Right lobe of liver (tissue), 6 donors: ENCODE measurements at places on chromosomes 12 and 14. TPM values are rescaled to one million over a fixed set of nuclear protein-coding genes. Genes with fewer than 3 reads are reported as not detected.
A peak's percentile ranks its signal among the peaks of the same experiment; 100 is the strongest.

The GLT8D2 gene
- 0.86 TPM for total RNA-seq

DNA sequence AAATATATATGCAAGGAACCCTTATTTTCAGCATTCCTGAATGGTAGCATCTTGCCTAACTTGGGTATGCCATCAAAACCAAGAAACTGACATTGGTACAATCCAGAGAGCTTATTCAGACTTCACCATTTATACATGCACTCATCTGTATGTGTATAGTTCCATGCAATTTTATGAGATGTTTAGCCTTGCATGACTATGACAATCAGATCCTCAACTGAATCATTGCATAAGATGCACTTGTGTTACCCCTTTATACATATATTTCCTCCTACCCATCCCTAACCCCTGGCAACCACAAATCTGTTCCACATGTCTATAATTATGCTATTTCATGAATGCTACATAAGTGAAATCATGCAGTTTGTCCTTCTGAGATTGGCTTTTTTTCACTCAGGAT lies 37.0 kb upstream of the PPFIBP1 start:
- no peaks in the 10 kb centered on the region for H3K4me1 ChIP-seq
- no peak overlapping the region for H3K27ac ChIP-seq
- no peaks in the 10 kb centered on the region for H3K27me3 ChIP-seq
- no peaks in the 10 kb centered on the region for H3K36me3 ChIP-seq
- DNase-seq: no peak
- no peak overlapping the region for H3K4me3 ChIP-seq

DNA sequence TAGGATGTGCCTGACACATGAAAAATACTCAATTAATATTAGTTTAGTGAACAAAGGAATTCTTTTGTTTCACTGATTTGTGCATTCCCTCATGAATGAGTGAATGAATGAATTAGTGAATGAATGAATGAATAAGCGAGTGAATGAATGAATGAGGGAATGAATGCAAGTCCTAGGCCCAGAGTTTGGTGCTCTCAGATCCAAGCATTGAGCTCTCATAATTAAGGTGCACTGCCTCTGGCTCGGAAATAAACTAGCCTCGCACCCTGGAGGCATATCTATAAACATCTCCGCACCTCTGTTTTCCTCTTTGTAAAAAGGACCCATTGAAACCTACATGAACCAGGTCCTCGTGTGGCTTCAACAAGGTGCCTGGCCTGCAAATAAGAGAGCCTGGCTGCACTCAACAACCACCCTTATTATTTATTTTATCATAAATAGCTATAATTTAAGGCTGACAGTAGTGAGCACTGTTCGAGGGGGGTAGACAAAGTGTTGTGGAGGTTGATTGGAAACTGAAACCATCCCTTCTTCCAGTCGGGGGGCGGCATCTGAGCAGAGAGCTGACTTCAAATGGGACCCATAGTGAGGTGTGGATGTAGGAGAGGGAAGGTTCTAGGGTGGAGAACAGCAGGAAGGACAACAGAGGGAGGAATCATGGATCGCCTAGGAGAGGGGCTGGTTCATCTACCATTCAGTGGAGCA lies 316.8 kb downstream of the BCL11B start:
- no peaks in the 10 kb centered on the region for H3K27me3 ChIP-seq
- H3K27ac ChIP-seq: no peak overlapping the region
- no peaks in the 10 kb centered on the region for H3K36me3 ChIP-seq
- no peak overlapping the region for H3K4me3 ChIP-seq
- DNase-seq: no peak
- H3K4me1 ChIP-seq: no peaks in the 10 kb centered on the region

GRCh38 chr12:107983756-107984472 lies 145.2 kb upstream of the WSCD2 start:
- no peak for DNase-seq
- no peak overlapping the region for H3K27ac ChIP-seq
- H3K27me3 ChIP-seq: no peaks in the 10 kb centered on the region
- no peaks in the 10 kb centered on the region for H3K36me3 ChIP-seq
- no peak overlapping the region for H3K4me3 ChIP-seq

DNA sequence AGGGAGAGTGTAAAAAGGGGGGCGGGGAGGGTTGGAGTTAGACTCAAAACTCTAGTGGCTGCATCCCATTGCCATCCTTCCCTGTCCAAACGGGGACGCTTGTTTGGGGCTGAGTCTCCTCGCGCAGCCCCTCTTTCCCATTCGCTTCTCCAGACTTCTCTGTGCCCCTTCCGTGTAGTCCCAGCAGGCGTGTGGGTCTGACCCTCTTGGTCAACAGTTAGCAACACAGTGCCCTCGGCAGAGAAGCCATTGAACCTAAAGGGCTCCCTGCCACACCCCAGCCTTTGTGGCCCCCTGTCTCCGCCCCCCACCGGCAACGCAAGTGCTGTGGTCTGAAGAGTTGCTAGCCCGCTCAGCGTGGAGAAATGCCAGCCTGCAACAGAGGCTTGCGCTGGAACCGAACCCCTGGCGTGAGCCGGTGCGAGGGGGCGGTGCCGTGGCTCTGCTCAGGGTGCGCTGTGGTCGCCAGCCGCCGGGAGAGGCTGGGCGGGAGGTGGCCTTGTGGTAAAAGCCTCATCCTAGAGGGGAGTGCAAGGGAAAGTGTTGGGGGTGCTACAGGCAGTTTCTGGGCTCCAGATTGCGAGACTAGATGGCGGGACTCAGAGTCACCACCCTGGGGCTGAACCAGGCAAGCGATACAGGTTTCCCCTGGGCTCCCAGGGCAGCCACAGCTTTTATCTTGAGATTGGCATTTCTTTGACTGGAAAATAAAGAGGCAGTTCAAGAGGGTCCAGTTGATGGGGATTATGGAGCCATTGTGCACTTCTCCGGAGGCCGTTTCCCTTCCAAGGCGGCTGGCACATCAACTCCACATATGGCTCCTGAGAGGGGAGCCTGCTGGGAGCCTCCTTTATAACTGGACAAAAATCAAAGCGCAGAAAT lies 2.1 kb downstream of the PLXNC1 start:
- no peaks in the 10 kb centered on the region for H3K36me3 ChIP-seq
- peak; percentile 56 for DNase-seq
- H3K27me3 ChIP-seq: no peaks in the 10 kb centered on the region
- peak overlapping the region; percentile 49 for H3K27ac ChIP-seq

- DNase-seq: no peak
- H3K27me3 ChIP-seq: no peaks in the 10 kb centered on the region
- H3K4me1 ChIP-seq: no peaks in the 10 kb centered on the region
- no peaks in the 10 kb centered on the region for H3K36me3 ChIP-seq
Observed at GRCh38 chr14:45705940-45706534, 453.0 kb upstream of the MIS18BP1 start.

GRCh38 chr14:70907996-70908934 lies 1.0 kb downstream of the PCNX1 start:
- peak overlapping the region; percentile 86 for H3K27ac ChIP-seq
- peak overlapping the region; percentile 75 for H3K4me3 ChIP-seq
- no peaks in the 10 kb centered on the region for H3K36me3 ChIP-seq
- DNase-seq: peak; percentile 80
- H3K4me1 ChIP-seq: no peaks in the 10 kb centered on the region
- no peaks in the 10 kb centered on the region for H3K27me3 ChIP-seq

DNA sequence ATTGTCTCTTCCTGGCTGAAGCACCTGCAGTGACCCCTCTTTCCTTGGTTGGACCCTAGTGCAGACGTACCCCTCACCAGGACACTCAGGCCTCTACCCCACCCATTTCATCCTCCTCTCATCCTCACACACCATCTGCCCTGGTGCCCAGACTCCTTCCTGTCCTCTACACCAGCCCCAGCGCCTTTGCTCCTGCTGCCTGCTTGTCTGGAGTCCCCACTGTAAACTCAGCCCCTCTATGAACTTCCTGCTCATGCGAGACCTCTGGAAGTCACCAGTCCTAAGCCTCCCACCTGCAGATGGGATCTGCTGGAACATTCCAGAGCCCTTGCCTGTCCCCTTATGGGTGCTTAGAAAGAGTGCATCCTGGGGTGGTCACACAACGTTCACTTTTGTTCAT lies 242.5 kb downstream of the ADGRD1 start:
- no peaks in the 10 kb centered on the region for H3K36me3 ChIP-seq
- H3K4me1 ChIP-seq: no peaks in the 10 kb centered on the region
- no peak overlapping the region for H3K27ac ChIP-seq
- no peak for DNase-seq

GRCh38 chr12:64824130-64824499 lies 332 bp upstream of the TBC1D30 start:
- peaks cover 7% of the 10 kb centered on the region for H3K27me3 ChIP-seq
- DNase-seq: no peak
- no peaks in the 10 kb centered on the region for H3K4me1 ChIP-seq
- no peaks in the 10 kb centered on the region for H3K36me3 ChIP-seq
- H3K27ac ChIP-seq: no peak overlapping the region
